Stimulated activated CD4-positive, alpha-beta T cell treated with anti-CD3 and anti-CD28 coated beads, Interleukin-12 subunit alpha, Interleukin-12 subunit beta, amount 100 ng/mL, for 48 hours (primary cell): ENCODE measurements at places on chromosomes 16 and 17.

DNA sequence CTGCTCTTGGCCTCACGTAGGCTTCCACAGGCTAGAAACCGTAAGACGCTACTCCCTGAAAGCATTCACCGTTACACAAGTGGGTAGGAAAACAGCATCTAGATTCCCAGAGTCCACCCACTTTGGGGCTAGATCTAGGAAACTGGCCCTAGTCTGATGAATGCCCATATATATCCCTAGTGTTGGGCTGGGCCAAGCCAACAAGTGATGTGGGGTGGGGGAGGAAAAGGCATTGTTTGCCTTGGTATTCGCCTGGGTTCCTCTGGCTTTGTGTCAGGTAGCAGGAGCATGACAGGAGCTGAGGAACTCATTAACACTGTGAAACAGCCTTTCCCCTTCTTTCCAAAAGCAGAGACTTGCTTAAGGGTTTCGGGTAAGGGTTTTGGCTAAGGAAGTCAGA, 112.4 kb downstream of the SMG6 start:
- DNase-seq = no peak

GRCh38 chr16:75216127-75216526, 2.7 kb upstream of the CTRB1 start:
- DNase-seq = no peak

DNA sequence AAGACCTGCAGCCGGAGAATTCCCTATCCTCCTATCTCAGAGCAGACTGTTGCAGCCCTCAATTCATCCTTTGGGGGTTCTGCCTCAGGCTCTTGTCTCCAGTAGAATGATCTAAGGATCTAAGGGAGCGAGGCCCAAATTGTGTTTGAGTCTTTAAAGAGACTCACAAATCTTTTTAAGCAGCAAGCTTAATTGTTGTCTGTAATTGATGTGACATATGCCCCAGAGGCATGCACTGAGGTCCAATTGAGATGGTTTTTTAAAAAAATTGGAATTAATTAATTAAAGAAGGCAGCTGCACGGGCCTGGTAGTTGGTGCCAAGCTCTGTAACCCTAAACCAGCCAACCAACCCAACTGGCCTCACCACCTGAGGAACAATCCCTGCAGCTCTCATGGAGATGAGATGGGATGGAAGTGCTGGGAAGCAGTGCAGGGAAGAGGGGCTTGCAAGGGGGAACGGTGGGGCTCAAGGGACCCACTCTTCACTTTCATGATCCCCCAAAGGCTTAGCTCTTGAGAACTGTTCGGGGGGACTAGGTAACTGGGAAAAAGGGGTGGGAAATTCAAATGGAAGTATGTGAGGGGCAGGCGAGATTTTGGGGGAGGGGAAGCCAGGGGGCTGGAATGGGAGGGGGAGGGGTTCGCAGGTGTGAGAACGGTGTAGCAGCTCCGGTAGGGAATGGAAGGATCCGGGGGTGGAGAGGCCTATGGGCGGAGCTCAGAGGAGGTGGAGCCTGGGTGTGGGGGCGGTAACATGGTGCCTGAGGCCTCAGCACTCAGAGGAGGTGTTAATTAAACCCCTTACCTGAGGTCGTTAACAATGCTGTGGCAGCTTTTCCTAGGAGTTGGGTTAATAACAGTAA, 9.2 kb upstream of the ZNF652 start:
- no peak for DNase-seq

DNA sequence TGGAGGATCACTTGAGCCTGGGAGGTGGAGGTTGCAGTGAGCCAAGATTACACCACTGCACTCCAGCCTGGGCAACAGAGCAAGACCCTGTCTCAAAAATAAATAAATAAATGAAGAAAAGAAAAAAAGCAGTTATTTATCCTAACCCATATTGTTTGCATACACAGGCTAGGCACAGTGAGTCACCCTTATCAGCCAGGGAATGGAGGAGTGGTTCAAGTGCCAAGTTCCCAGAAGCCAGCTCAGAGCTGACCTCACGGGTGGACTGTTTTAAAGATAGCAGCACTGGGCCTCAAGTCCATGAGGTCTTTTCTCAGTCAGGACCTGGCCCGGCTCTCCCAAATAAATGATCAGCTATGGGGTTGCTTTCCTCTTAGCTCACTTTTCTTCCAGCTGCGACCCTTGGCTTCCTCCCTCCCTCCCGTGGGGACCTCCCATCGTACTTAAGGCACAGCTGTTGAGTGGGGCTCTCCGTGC, 22.6 kb upstream of the MGAT5B start:
- DNase-seq = no peak

DNA sequence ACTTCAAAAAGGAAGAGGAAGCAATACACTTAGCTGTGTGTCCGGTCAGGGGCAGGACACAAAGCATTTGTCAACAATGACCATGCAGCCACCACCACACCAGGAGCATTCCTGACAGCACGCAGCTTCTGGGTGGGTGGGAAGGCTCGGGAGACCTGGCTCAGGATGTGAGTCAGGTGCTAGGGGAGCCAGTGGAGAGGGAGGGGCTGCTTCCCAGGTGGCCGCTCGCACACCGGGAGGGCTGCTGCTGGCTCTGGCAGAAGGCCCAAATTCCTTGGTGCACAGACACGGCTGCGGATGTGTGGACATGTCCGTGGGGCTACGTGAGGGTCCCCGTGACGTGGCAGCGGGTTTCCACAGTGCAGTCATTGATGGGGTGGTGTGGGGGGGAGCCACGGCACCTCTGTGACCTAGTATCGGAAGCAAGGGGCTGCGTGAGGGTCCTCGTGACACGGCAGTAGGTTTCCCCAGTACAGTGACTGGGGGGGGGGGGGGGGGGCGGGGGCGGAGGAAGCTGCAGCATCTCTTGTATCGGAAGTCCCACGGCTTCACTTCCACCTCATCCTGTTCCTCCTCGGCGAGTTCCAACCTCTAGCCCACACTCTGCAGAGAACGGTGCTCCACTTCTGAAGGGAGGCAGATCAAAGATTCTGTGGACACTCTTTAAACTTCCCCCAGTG, 112.8 kb downstream of the ZNF778 start:
- DNase-seq = no peak

DNA sequence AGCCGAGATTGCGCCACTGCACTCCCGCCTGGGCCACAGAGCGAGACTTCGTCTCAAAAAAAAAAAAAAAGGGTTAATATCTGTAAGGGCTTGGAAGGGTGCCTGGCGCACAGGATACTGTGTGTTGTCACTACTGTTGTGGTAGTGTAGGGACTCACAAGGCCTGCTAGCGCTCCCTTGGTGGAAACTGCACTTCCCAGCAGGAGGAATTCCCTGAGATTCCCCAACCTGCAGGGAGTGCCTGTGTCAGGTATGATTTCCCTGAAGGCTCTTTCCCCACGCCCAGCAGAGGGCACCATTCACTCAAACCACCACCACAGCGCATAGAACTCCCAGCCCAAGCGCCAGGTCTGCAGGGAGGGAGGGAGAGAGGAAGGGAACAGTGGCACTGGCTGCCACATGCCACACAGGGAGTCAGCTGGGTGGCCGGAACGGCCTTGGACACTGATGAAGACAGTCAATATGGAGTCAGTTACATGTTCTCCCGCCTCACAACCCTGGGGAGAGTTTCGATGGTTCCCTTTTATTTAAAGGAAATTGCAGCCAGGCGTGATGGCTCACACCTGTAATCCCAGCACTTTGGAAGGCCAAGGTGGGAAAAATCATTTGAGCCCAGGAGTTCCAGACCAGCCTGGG, 32.7 kb upstream of the CDH1 start:
- peak; percentile 63 for DNase-seq

- no peak for DNase-seq
These were observed 3.2 kb downstream of the DEXI start for GRCh38 chr16:10938796-10939648.

- no peak for DNase-seq
These were observed 1.2 kb upstream of the TAOK1 start for GRCh38 chr17:29388937-29389336.

GRCh38 chr17:34424814-34425491, 61.9 kb upstream of the CCL1 start:
- no peak for DNase-seq

DNA sequence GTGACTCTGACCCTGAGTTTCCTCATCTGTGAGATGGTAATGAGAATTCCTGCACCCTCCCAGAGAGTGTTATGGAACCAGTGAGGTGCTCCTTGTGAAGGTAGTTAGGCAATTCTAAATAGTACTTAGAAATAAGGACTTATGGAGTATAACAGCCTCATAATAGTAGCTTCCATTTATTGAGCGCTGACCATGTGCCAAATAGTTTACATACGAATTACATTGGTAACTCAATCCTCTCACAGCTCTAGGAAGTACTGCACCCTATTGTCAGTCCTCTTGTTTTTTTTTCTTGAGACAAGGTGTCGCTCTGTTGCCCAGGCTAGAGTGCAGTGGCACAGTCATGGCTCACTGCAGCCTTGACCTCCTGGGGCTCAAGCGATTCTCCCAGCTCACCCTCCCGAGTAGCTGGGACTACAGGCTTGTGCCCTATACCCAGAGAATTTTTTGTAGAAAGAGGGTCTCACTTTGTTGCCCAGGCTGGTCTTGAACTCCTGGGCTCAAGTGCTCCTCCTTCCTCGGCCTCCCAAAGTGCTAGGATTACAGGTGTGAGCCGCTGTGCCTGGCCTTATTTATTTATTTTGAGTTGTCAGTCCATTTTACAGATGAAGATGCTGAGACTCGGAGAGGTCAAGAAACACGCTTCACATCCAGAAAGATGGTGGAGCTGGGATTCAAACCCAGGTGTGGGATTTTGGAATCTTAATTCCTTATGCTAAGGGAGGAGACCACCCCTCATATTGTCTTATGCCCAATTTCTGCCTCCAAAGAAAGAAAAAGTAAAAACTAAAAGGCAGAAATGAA, 2.9 kb downstream of the TNS4 start:
- no peak for DNase-seq

DNA sequence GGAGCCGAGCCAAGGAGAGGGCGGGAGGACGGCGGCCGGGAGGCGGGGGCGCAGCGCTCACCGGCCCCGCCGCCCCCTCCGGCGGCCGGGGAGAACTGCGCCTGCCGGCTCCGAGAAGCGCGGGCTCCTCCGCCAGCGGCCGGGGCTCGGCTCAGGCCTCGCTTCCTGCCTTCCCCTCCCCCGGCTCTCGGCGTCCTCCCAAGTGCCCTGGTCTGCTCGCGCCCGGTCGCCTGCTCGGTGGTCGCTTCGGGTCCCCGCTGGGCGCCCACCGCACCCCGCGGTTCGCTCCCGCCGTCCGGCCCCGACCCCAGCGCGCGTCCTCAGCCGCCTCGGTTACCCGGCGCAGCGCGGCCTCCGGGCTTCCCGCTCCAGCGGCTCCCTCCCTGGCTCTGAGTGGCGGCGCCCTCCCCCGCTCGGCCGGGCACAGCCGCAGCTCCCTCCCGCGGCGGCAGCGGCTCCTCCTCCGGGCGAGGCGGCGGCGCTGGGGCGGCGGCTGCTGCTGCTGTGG, 313 bp downstream of the UBTF start:
- DNase-seq = peak; percentile 65

DNA sequence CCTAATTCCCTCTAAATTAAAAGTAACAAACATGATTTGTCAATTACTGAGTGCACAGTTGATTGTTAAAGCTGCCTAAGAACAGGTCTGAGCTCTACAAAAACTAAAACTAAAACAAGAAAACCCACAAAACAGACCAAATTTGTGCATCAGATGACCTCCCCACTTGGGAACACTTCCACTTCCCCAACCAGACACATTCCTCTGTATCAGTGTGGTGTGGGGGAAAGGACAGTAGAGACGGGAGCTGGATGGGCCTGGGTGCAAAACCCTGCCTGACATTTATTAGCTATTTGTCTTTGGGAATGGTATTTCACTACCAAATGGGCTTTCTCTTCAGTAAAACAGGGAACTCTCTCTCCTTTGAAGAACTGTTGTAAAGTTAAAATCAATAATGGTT, 29.8 kb downstream of the STAT3 start:
- no peak for DNase-seq

- peak; percentile 34 for DNase-seq
These were observed 91.3 kb downstream of the SNX29 start for GRCh38 chr16:12067714-12068401.

DNA sequence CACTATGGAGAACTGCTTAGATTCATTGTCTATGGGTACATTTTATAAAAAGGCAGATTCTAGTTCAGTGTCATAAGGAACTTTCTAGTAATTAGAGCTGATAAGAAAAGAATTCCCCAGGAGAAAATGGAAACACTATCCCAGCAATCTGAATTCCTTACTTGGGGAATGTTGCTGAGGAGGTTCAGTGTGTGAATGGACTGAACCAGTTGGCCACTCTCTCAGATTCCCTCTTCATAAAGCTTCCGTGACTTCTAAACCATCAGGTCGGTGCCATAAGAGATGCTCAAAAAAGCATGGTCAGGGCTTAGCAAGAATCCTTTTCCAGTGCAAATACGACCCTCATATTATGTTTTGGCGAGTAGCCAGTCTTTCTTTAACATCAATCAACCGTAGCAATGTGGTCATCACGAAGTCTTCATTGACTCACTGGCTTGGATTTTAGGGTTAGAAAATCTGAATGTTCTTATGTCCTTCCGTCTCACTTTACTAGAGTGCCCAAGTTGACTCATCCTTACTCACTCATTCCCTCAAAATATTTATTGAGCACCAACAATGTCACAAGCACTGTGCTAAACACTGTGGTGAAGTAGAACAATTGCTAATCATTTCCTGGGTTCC, 102.7 kb upstream of the HLF start:
- no peak for DNase-seq

- DNase-seq = no peak
These were observed 99.0 kb downstream of the CA4 start for GRCh38 chr17:60248618-60249289.

DNA sequence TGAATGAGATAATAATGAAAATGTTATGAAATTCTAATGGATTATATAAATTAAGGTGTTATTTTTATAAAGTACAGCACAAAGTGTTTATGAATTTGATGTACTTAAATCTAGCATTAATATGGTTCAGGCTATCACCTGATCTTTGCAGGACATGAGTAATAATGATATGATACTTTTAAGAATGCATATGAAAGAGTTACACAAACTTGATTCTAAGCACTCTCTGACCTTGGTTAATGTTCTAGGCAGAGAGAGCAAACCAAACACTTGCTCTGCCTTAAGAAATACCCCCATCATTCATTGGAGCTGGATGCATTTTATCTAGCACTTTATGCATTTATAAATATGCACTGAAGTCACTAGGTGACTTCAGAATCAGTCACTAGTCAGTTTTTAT, 942.2 kb upstream of the CDH8 start:
- no peak for DNase-seq

DNA sequence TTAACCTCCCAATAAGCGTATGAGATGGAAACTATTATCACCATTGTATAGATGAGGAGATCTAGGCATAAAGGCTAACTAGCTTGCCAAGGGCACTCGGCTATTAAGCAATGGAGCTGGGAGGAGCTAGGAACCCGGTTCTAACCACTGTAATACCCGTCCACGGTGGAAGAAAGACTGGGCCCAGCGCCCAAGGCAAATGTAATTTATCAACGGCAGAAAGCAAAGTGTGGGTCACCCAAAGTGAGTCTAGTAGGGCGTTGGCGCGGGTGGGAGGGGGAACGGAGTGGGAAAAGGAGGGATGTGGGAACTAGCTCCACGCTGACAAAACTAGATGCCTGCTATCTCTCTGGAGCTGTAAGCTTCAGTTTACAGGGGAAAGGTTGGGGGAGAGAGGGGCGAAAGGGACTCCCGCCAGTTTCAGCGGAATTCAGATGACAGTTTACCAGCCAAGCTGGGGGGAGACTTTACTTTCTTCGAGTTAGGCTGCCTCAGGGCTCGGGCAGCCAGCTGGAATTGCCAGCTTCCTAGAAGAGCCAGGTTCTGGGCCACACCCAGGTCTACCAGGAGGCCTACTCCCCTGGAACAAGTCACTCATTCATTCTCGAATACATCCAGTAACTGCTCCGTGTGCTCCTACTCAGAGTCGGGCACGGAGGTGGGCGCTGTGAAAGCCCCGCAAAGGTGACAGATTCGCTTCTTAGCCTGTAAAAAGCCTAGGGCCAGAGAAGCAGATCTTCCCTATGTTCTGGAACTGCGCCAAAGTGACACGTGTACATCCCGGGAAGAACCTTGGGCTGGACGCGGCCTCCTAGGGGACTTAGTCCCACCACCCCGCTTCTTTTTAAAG, 837 bp downstream of the LRRC59 start:
- no peak for DNase-seq
